ENCODE measurements at places on chromosomes 7 and 10.

DNA sequence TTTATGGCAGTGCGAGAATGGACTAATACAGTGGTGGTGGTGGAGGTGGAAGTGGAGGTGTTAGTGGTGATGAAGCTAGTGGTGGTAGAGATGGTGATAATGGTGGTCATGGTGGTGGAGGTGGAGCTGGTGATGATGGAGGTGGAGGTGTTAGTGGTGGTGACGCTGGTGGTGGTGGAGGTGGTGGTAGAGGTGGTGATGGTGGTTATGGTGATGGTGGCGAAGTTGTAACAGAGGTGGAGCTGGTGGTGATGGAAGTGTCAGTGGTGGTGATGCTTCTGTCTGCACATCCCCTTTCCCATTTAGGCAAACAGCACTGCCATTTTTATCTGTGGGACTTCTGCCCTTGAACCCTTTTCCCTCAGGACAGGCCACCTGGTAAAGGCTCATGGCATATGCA lies 7.4 kb upstream of the PTPRN2 start:
- DNase-seq: peak; percentile 69

DNA sequence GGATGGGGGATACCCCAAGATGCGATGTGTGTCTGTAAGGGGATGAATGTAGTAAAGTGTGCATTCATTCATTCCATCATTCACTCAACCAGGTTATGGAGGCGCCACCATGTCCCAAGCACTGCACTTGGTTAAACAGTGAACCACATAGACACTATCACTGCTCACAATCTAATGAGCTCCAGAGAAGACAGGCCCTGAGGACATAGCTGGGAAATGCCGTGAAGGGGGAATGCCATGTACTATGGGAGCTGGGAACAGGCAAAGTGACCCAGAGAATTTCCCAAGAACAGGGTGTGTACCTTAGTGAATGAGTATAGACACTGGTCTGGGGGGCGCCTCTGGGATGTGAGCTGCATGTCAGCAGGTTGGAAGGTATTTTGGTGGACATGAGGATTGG lies 44.5 kb upstream of the LBX1 start:
- no peak for DNase-seq

GRCh38 chr10:93313798-93314197 lies 168.3 kb downstream of the MYOF start:
- DNase-seq: peak; percentile 43

GRCh38 chr7:48381571-48381970 lies 210.3 kb downstream of the ABCA13 start:
- DNase-seq: no peak

DNA sequence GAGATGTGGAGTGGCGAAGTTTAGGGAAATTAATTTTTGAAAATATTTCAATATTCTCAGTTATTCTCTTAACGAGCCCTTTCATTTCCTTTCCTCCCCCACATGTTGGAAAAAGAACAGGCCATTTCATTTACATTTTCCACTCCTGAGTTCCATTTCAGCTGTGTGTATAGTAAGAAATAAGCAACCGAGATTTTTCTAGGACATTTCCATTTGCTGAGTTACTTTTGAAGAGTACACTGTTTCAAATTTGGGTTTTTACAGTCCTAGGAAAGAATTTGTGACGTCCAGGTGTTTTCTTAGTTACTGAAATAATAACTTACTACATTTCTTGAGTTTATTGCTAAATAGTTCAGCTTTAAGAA lies 1.2 kb downstream of the SEPTIN7 start:
- DNase-seq: no peak

DNA sequence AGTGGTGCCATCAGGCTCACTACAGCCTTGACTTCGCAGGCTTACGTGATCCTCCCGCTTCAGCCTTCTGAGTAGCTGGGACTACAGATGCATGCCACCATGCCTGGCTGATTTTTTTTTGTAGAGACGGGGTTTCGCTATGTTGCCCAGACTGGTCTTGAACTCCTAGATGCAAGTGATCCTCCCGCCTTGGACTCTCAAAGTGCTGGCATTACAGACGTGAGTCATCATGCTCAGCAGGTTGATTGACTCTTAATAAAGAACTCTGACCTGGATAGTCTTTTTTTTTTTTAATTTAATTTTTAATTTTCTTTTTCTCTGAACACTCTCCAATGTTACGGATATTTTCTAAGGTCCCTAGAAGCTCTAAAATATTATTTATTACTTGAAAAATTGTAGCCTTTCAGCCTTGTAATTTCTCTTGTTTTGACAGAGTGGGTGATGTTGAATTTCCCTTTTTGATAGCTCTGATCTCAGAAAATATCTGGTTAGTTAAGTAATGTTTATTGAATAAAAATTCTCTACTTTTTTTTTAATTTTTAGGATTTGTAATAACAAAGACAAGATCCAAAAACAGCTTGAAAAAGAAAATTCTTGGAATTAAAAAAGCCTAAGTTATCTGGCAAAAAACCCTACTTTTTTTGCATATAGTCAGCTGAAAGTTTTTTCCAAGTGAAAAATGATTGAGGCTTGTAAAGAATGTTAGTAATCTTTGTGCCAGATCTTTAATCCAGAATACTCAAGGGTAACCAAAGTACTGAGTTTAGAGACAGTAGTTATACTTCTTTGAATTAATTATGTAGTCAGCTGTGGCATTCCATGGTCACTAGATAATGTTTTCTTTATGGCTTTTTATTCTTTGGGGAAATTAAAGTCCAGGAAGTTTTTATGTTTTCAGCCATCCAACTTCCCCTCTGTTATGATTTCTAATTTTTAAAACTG lies 26.7 kb downstream of the TBC1D12 start:
- DNase-seq: no peak

GRCh38 chr7:79719216-79719615 lies 265.7 kb upstream of the MAGI2 start:
- DNase-seq: no peak

DNA sequence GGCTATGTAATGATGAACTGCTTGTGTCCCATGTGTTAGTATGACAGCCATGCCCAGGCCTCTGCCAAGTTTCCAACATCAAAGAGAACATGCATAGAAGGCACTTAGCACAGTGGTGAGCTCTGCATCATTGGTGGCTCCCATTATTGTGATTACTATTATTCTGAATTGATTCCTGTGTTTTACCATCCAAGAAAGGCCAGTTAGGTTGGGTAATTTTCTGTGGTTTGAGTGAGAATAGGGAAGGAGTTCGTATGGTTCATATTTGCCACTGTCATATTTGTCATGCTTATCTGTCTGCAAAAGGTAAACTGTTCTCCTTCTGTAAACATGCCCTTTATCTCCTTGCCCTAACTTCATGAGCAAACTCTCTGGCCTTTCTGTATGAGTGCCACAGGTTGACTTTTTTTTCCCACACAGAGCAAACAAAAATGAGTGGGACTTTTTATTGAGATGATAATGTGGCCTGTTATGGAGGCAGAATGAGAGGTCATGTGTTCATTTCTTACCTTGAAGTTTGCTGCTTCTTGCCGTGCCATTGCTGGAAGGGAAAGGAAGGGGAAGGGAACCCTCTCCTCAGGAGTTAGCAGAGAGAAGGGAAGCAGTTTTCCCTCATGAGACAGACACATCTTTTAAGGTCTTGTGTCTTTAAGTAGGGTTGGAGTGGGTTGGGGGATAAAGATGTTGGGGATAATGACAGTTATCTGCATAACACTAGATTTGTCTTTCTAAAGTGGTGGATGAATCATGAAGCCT lies 301.9 kb downstream of the LRMDA start:
- peak; percentile 56 for DNase-seq

DNA sequence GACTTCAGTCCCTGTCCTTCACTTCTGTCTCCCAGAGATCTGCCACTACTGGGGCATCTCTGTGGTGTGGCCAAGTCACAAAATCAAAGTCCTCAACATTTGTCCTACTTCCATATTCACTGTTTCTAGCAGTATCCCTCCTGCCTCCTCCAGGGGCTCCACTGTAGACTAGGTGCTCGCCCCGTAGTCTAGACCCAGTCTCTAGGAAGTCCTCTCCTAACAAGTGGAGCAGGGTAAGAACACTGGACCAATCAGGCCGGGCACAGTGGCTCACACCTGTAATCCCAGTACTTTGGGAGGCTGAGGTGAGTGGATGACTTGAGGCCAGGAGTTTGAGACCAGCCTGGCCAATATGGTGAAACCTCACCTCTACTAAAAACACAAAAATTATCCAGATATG lies 57.4 kb downstream of the SKIDA1 start:
- DNase-seq: no peak

- DNase-seq: no peak
Observed at GRCh38 chr7:72504061-72504706, 92.0 kb upstream of the CALN1 start.

GRCh38 chr7:22718200-22718711 lies 8.7 kb upstream of the IL6 start:
- DNase-seq: no peak

GRCh38 chr7:135181261-135181928 lies 10.9 kb upstream of the CYREN start:
- DNase-seq: no peak

- no peak for DNase-seq
Observed at GRCh38 chr10:117547016-117547715, 4.6 kb downstream of the EMX2 start.

DNA sequence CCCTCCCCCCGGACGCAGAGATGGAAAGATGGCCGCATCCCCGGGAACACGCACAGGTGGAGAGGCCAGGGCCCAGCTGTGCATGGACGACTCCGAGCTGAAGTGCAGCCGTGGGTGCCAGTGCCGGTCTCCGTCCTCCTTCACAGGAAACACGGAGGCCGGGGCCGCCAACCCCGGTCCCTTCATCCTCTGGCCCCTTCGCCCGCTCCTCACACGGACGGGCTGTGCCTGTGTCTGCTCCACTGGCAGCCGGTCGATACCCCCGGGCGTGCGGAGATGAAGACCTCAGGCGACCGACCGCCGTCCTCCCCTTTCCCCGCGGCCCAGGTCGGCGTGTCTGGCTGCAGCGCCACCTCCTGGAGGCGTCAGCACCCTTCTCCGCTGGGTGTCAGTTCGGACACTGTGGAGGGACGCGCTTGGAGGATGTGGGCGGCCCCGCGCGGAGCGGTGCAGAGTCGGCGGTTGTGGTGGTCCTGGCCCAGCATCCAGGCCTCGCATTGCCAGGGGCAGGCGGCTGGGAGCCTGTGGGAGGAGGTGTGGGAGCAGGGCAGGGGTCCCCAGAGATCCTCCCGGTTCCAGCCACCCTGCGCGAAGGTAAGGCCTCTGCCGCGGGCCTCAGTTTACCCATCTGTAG lies 9.9 kb downstream of the ZNF511 start:
- peak; percentile 87 for DNase-seq

- DNase-seq: no peak
Observed at GRCh38 chr10:86423739-86424138, 57.1 kb upstream of the GRID1 start.

DNA sequence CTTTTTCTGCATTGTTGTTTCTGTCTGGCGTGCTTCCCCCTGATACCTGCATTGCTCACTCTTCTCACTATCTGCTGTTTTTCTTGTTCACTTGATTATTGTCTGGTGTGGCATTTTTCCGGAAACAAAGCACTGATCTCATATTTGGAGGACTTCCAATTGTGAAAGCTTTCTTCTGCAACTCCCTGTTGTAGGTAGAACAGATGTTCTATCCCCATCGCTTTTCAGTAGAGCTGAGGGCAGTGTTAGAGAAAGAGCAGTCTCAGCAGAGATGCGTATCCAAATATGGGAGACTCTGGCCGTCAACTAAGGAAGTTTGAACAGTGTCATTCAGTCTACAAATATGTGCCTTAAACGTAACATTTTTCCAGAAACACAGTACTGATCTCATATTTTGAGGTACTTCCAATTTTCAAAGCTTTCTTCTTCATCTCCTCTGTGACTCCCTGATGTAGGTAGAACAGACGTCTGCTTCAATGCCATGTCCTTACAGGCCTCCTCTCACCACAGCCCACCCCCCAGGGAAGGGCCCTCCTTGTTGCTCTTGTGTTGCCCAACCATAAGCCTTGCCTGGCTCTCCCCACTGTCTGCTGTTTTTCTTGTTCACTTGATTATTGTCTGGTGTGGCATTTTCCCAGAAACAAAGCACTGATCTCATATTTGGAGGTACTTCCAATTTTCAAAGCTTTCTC lies 27.1 kb upstream of the GJD4 start:
- no peak for DNase-seq

- DNase-seq: no peak
Observed at GRCh38 chr10:5259952-5260578, 63.4 kb downstream of the AKR1C4 start.

DNA sequence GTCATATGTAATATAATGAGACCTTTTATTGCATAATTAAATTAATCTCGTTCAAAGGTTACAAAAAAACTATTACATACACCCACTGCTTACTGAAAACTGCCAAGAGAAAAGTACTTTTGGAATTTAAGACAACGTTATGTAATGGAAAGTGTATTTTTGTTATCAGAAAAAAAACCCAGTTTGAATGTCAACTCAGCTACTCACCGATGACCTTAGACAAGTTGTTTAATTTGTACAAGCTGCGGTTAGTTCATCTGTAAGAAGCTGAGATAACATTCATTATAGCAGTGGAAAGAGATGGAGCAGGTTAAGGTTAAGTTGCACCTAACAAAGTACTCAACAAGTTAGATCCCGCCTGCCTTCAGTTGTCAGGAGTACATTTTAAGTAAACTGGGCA lies 1.1 kb downstream of the PSMA2 start:
- DNase-seq: no peak

DNA sequence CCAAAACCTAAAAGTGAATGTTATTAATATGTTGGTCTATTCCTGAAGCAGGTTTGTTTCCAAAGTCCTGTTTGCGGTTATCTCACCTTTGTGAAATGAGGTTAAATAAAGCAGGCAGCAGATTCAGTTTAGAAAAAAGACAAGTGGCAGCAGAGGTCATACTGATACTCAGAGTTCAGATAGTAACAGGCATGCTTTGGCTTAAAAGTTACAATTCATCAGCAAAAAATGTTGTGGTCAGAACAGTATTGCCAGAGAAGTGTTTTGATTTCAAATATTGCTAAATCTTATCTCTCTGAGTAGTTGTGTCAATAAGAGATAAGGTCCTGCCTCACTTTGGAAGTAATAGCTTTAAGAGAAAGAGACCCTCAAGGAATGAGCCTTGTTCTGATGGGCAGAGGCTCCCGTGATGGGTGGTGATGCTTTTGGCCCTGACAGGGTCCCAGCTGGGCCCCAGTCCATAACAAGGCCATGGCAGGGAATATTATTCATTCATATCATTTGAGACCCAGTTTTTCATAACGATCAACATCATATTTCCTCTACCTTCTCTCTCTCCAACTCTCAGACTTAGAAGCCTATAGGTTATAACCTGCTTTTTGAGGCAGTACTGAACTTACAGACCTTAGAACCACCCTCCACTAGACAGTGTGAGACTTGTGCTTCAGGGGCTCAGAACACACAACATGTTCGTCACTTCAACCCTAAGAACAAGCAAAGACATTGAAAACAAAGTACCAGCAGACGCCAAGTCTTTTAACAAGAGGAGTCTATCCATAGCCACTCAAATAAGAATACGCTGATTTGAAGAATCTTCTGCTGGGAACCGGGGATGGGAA lies 58.5 kb upstream of the AHR start:
- no peak for DNase-seq

DNA sequence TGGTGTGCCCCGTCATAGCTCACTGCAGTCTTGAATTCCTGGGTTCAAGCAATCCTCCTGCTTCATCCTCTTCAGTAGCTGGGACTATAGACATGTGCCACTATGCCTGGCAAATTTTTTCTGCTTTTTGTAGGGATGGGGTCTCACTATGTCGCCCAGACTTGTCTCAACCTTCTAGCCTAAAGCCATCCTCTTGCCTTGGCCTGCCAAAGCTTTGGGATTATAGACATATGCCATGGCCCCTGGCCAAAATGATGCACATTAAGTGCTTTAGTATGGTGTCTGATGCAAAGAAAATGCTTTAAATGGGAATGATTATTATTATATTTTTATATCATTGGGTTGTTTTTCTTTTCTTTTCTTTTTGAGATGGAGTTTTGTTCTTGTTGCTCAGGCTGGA lies 33.2 kb upstream of the VCL start:
- DNase-seq: no peak

Data from NB4 (cell line).